ENCODE measurements at places on chromosomes 16 and 17. TPM values are rescaled to one million over a fixed set of nuclear protein-coding genes. Genes with fewer than 3 reads are reported as not detected.

Gene SOX15
- 1.7 TPM for polyA plus RNA-seq

DNA sequence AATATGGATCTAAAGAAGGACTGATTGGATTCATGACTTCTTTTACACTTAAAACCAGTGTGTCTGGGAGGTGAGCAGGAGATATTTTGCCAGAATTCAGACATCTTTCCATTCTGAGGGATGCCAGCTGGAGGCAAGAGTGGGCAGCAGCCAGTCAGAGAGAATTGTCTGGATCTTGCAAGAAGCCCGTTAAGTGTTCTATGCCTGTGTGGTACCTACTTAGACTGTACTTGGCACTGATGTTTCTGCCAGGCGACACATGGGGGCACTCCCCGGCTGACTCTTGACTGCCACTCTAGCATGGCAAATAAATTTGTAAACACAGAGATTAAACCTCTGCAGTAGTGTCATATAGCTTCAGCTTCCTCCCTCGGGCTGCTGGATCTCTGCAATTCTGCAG, 247.7 kb downstream of the UTP18 start:
- DNase-seq = no peak

GRCh38 chr17:29041571-29041970, 1.4 kb upstream of the PIPOX start:
- no peak for DNase-seq

GRCh38 chr16:76386784-76387183, 109.6 kb downstream of the CNTNAP4 start:
- DNase-seq = no peak

DNA sequence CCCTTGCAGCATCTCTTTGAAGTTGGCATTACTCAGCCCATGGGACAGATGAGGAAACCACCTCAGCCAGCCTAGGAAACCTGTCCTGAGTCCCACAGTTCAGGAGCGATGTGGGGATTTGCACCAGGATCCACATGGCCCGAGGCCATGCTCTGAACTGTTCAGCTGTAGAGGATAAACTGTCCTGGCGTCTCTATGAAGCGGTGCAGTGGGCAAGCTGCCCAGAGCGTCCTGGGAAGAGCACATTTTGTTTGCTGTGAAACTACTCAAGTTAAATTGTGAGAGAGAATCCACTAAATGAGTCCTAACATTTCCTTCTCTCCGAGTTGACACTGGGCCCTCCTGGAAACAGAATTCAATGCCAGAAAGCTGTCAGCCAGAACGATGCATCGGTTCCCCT, 276.6 kb upstream of the TNRC6C start:
- peak; percentile 76 for DNase-seq

DNA sequence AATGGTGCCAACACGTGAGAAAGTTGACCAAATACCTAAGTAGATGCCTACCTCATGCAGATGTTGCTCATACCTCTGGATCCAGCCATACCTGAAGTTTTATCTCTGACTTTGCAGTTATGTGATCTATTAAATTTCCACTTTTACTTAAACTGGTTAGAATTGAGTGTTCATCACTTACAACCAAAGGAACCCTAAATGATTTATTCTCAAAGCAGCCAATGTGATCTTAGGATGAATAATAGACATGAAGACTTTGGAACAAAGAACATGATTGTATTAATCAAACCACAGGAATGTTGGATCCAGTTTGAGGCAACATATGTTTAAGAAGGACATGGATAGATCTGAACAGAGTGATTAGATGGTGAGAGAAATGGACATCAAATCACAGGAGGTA, 68.7 kb downstream of the IRX6 start:
- no peak for DNase-seq

DNA sequence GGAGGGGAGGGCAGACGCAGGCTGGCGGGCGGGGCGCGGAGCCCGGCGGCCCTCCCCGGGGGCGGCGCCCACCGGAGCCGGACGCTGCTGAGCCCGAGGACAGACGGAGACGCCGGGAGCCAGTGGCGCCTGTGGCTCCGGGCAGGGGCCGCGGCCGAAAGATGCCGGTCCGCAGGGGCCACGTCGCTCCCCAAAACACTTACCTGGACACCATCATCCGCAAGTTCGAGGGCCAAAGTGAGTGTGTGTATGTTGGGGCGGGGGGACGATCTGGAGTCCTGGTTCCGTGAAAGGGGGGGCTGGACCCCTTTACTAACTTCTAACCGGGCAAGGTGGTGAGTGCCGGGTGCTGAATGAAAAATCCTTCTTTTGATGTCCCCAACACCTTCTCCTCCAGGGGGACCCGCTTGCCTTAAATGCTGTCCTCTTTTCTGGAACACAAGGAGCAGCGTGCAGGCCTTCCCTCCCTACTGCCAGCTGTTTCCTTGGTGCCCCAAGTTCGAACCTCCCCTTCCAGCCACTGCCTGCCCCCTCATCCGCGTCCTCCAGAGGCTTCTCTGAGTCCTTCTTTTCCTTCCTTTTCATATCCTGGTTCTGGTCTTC, at the start of gene KCNH6:
Gene KCNH6 (plus strand): TSS at position 106 of the 603 bp plus-strand sequence. CDS start 56 bp downstream, at position 162.
- DNase-seq = no peak

DNA sequence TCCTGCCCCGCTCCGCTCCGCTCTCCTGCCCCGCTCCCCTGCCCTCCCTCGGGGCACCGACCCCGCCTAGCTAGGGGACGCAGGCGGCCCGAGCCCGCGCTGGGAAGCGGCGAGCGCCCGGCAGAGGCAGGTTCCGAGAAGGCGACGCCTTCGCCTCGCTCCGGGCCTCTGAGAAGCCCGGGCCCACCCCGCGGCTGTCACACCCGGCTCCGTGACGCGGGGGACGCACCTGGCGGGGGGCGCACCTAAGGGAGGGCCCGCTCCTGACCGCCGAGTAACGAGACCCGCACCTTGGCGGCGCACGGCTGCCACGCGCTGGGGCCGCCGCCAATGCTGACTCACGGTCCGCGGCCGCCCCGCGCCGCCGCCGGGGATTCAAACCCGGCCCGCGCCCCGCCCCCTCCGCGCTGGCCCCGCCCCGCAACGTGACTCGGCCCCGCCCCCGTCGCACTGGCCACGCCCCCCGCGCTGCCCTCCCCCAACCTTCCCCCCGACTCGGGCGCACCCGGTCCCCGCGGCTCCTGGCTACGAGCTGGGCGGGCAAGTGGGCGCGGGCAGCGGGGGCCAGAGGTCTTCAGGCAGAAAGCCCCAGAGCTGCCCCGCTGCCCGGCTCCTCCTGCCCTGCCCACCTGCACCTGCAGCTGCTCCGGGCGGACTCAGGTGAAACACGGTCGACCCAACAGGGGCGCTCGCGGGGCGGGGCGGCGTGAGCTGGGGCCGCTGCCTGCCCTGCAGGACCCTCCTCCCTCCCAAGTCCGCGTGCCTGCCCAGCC, 27.8 kb downstream of the GNPTG start:
- DNase-seq = no peak

DNA sequence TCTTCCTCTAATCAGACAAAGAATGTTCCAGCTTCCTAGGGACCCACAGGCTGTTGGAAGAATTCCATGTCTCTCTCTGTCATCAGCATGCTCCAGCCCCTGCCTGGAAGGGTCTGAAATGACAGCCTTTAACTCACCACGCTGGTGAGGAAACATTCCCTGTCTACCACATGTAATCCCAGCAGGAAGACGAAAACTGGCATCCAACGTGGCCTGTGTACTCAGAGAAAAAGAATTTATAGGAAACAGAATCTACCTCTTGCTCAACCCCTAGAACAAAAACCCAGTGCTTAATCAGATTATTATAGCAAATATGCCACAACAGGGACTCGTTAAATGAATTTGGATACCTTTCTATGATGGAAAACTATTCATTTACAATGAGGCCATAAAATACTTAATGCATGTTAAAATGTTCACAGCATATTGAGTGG, 147.3 kb upstream of the FOXF1 start:
- DNase-seq = no peak

Gene SPATA32
- 0.11 TPM for polyA plus RNA-seq

Gene TP53TG3D
- not detected for polyA plus RNA-seq

Gene ACAP1
- polyA plus RNA-seq = 11.3 TPM

DNA sequence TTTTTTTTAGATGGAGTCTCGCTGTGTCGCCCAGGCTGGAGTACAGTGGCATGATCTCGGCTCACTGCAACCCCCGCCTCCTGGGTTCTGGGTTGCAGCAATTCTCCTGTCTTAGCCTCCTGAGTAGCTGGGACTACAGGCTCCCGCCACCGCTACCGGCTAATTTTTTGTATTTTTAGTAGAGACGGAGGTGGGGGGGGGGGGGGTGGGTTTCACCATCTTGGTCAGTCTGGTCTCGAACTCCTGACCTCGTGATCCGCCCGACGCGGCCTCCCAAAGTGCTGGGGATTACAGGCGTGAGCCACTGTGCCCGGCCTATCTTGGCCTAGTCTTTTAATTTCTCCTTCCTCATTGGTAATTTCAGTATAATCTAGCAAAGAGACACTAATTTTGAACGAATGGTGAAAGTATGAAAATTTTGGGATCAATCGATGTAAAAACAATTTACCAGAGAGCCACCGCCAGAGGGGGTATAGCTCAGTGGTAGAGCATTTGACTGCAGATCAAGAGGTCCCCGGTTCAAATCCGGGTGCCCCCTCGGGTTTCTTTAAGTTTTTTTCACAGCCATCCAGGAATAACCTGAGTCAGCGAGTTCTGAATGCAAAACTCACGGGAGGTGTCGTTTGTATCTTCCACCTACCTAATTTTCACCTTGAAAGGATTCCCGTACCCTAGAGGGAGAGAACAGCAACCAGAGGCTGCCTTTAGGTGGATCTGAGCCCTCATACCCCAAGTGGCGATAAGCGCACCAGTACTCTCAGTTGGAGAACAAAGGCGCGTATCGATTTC, 2.5 kb upstream of the LASP1 start:
- no peak for DNase-seq

GRCh38 chr17:81854974-81855774, 5.2 kb downstream of the P4HB start:
- no peak for DNase-seq

Gene GALK1
- polyA plus RNA-seq = 24.8 TPM

Gene ABCA5
- polyA plus RNA-seq = 25.2 TPM

DNA sequence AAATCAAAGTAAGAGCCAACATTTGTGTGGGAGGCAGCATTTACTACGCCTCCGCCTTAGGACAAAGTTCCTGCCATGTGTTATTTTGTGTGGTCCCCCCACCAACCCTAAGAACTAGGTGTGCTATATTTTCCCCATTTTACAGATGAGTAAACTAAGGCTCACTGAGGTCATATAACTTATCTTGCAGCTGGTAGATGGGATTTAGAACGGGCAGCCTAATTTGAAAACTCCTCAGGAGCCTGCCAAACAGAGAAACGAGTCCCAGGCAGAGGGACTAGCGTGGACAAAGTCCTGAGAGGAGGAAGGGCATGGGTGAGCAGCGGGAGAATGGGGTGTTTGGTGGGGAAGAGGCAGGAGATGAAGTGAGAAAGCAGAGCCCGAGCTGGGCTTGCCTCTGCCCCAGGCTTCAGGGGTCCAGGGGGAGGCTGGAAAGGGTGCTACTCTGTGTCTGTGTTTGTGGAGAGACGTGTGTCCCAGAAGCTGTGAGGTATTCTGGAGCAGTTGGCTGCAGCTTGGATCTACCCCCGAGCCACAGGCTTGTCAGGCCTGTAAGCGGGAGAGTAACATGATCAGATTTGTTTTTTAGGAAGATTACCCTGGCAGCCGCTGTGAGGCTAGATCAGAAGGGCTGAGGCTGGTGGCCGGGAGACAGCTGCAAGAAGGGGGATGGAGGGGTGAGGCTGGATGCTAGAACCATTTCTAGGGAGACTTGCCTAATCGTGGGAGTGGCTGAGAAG, 5.0 kb downstream of the MLLT6 start:
- DNase-seq = no peak

All from forelimb muscle (tissue), 1 donor.